Uterine smooth muscle cell (primary cell): ENCODE measurements at places on chromosomes 2 and 18. TPM values are rescaled to one million over a fixed set of nuclear protein-coding genes. Genes with fewer than 3 reads are reported as not detected.

PROM2 gene
- 0.11 and 0.25 TPM in 2 replicates for total RNA-seq

ITGB1BP1 gene
- total RNA-seq, result 65.4 and 76.9 TPM in 2 replicates

UPP2 gene
- total RNA-seq, result not detected in 2 replicates

TNS1 gene
- 64.6 and 97.8 TPM in 2 replicates for total RNA-seq

TM4SF20 gene
- total RNA-seq, result not detected in 2 replicates

ERFE gene
- 2.1 and 3.1 TPM in 2 replicates for total RNA-seq

HOXD4 gene
- total RNA-seq, result 0.12 and 0.22 TPM in 2 replicates

STON1 gene
- 8.2 and 20.9 TPM in 2 replicates for total RNA-seq

PLA2R1 gene
- total RNA-seq, result 8.0 and 11.1 TPM in 2 replicates

SIX3 gene
- total RNA-seq, result under 0.01 TPM in 1 of 2 replicates, not detected in the other

C1QL2 gene
- total RNA-seq, result not detected in 2 replicates

CD207 gene
- not detected in 2 replicates for total RNA-seq

C2orf66 gene
- total RNA-seq, result under 0.01 and 0.12 TPM in 2 replicates

SKA1 gene
- 9.9 and 24.3 TPM in 2 replicates for total RNA-seq

TMEM200C gene
- total RNA-seq, result 0.11 and 0.12 TPM in 2 replicates

FTCDNL1 gene
- 1.3 and 4.1 TPM in 2 replicates for total RNA-seq

MCM6 gene
- 22.6 and 50.7 TPM in 2 replicates for total RNA-seq

LOXHD1 gene
- total RNA-seq, result not detected in 2 replicates

SERPINB3 gene
- not detected in 2 replicates for total RNA-seq

AGXT gene
- total RNA-seq, result under 0.01 TPM in 1 of 2 replicates, not detected in the other

GIGYF2 gene
- 68.5 and 74.1 TPM in 2 replicates for total RNA-seq

ACMSD gene
- not detected in 2 replicates for total RNA-seq

GLI2 gene
- total RNA-seq, result 4.9 and 5.1 TPM in 2 replicates

MEP1B gene
- not detected in 2 replicates for total RNA-seq

RESP18 gene
- not detected in 2 replicates for total RNA-seq

ANO7 gene
- 0.37 and 0.44 TPM in 2 replicates for total RNA-seq

DHRS9 gene
- not detected in 2 replicates for total RNA-seq

RTP5 gene
- total RNA-seq, result not detected in 2 replicates

ASXL3 gene
- 0.87 and 3.3 TPM in 2 replicates for total RNA-seq
